Suprapubic skin (tissue), 4 donors: ENCODE measurements at places on chromosomes 13 and 19. TPM values are rescaled to one million over a fixed set of nuclear protein-coding genes. Genes with fewer than 3 reads are reported as not detected.

ZNF761 gene
- 6.4 TPM for total RNA-seq

LRFN3 gene
- 14.1 TPM for total RNA-seq

MTUS2 gene
- total RNA-seq, result 0.72 TPM

- peak; percentile 27 for DNase-seq
These were observed 92.7 kb downstream of the ATP11A start for GRCh38 chr13:112782429-112783010.

- no peak for DNase-seq
These were observed 11.1 kb downstream of the DDA1 start for GRCh38 chr19:17320435-17320834.

- DNase-seq, result no peak
These were observed 150.7 kb downstream of the KCTD15 start for GRCh38 chr19:33947265-33947964.

- no peak for DNase-seq
These were observed 262.5 kb downstream of the DIAPH3 start for GRCh38 chr13:59901191-59901590.

DNA sequence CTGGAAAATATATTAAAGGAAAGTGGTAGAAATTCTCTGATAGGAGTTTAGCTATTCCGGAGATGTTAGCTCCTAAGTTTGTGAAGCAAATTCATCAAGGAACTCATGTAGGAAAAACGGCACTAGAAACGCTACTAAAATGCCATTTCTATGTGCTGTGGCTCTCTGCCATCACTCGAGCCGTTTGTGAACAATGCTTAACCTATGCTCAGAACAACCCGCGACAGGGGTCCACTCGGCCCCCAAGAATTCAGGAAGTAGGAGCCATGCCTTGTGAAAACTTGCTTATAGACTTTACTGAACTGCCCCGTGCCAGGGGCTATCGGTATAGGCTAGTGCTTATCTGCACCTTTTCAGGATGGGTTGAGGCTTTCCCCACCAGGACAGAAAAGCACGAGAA lies 14.2 kb upstream of the SLC15A1 start:
- DNase-seq, result no peak

DNA sequence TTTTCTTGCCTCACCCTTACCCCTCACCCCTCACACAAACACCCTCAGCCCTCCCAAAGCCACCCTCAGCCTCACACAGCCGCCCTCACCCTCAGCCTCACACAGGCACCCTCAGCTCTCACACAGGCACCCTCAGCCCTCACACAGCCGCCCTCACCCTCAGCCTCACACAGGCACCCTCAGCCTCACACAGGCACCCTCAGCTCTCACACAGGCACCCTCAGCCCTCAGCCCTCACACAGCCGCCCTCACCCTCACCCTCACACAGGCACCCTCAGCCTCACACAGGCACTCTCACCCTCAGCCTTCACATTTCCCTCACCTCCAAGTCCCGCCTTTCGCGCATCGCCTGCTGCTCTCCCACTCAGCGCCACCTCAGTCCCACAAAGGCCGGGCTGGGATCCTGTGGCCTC lies 287 bp upstream of the ZSCAN22 start:
- DNase-seq, result no peak

GRCh38 chr13:94140511-94140910 lies 339.0 kb downstream of the DCT start:
- no peak for DNase-seq

GRCh38 chr13:46389457-46390451 lies 2.7 kb upstream of the RUBCNL start:
- no peak for DNase-seq

GRCh38 chr13:69204620-69205019 lies 903.0 kb upstream of the ATXN8OS start:
- no peak for DNase-seq
